Transverse colon (tissue), 4 donors: ENCODE measurements at places on chromosomes 13 and 19. TPM values are rescaled to one million over a fixed set of nuclear protein-coding genes. Genes with fewer than 3 reads are reported as not detected.

Gene ATP8A2
- total RNA-seq, result 1.1 TPM

Gene GPC6
- total RNA-seq, result 5.7 TPM

Gene FLT1
- 3.8 TPM for total RNA-seq

Gene ZNF99
- not detected for total RNA-seq

Gene ZNF554
- total RNA-seq, result 10.2 TPM

Gene NALCN
- total RNA-seq, result not detected

Gene CYP4F12
- total RNA-seq, result 232 TPM

Gene C19orf18
- not detected for total RNA-seq

DNA sequence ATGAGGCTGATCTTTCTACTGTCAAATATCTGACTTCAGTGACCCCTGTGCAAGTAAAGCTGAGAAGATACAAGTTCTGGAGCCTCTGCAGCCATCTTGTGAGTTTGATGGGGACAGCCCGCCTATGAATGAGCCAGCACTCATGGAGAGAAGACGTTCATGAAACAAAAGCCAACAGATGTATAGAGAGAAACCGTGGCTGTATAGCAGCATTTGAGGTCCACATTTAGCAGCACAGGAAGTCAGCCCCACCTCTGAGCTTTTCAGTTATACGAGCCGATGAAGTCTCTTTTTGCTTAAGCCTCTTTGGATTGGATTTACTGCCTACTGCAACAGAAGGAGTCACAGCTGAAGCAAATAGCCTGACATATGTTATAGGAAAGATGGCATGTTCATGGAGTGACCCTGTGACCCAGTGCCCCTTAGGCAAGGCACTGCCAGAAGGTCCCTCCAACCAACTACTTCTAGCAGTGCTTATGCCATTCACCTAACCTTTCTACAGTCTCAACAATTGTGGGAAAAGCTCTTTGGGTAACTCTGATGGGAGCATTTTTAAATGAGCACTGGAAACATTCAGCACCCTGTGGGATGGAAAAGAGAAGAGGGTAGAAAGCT lies 3.5 kb upstream of the DLEU7 start:
- no peak overlapping the region for H3K27ac ChIP-seq
- H3K36me3 ChIP-seq, result no peaks in the 10 kb centered on the region
- DNase-seq, result no peak
- H3K4me3 ChIP-seq, result no peak overlapping the region

DNA sequence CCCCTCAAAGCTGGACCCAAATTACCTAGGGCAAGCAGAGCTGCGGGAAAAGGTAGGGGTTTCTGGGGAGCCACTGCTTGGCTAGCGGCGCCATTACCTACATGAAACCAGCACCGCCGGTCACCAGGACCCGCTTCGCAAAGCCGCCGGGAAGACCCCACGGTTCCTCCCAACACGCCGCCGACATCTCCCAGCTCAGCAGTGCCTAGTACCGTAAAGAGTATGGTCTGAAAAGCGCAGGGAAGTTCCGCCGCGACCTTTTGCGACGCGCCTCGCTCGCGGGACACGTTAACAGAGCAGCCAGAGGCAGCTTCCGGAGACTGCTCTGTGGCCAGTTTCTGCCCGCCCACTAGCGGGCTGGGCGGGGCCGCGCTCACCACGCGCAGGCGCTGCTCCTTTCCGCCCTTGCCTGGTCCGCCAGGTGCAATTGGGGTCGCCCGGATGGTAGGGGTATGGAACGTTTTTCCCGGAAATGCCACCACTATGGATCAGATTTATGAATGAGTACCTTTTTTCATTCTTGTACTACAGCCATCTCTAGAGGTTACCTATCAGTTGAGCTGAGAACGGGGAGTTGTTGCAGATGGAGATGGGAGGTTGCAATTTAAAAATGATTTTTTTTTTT lies at the start of gene TGDS:
Gene TGDS (minus strand): TSS at position 203 of the 625 bp plus-strand sequence. CDS start 16 bp downstream, at position 187.
- H3K4me3 ChIP-seq, result peak within 1 kb of the TSS; percentile 91
- peaks cover 11% of the 10 kb centered on the region for H3K36me3 ChIP-seq
- peak within 1 kb of the TSS; percentile 85 for H3K27ac ChIP-seq
- H3K4me1 ChIP-seq, result peaks cover 21% of the 10 kb centered on the region
- H3K27me3 ChIP-seq, result no peaks in the 10 kb centered on the region

DNA sequence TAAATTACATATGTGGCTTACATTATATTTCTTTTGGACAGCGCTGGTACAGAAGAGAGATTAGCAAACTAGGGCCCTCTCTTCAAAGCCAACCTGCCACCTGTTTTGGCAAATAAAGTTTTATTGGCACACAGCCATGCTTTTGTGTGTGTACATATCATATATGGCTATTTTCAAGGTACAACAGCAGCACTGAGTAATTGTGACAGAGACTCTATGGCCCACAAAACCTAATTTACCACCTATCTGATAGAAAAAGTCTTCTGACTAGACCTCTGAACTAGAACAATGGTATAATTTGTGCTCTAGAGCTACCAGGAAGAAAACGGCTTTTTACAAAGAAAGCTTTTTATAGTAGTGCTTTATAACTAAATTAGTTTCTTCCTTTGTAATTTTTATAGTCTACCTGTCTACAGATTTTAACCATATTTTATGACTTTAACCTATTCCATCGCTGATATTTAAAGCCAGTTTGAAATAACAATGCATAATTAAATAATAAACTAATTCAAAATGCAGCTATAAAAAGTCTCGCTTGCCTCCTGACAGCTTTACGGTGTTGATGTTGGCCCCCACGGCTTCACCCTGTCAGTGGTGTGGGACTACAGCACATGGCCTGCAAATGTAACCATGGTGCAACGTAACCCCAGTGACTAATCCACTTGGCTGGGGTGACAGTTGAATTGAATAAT lies 17.7 kb upstream of the DPY19L3 start:
- no peak overlapping the region for H3K4me3 ChIP-seq
- peak; percentile 59 for DNase-seq
- H3K27me3 ChIP-seq, result no peaks in the 10 kb centered on the region
- H3K36me3 ChIP-seq, result no peaks in the 10 kb centered on the region
- peaks cover 4% of the 10 kb centered on the region for H3K4me1 ChIP-seq
- peak overlapping the region; percentile 45 for H3K27ac ChIP-seq

GRCh38 chr13:46572752-46573431 lies 19.9 kb downstream of the LRCH1 start:
- H3K4me1 ChIP-seq, result peaks cover 46% of the 10 kb centered on the region
- no peak for DNase-seq
- H3K27me3 ChIP-seq, result no peaks in the 10 kb centered on the region
- no peak overlapping the region for H3K27ac ChIP-seq

- H3K4me3 ChIP-seq, result no peak overlapping the region
- H3K36me3 ChIP-seq, result no peaks in the 10 kb centered on the region
- no peaks in the 10 kb centered on the region for H3K27me3 ChIP-seq
- no peak for DNase-seq
These were observed 90.2 kb downstream of the KCTD12 start for GRCh38 chr13:76795701-76796695.

- no peak overlapping the region for H3K27ac ChIP-seq
- H3K36me3 ChIP-seq, result no peaks in the 10 kb centered on the region
- no peak for DNase-seq
- no peaks in the 10 kb centered on the region for H3K4me1 ChIP-seq
- no peak overlapping the region for H3K4me3 ChIP-seq
These were observed 632.4 kb downstream of the SLITRK5 start for GRCh38 chr13:88303605-88304004.

DNA sequence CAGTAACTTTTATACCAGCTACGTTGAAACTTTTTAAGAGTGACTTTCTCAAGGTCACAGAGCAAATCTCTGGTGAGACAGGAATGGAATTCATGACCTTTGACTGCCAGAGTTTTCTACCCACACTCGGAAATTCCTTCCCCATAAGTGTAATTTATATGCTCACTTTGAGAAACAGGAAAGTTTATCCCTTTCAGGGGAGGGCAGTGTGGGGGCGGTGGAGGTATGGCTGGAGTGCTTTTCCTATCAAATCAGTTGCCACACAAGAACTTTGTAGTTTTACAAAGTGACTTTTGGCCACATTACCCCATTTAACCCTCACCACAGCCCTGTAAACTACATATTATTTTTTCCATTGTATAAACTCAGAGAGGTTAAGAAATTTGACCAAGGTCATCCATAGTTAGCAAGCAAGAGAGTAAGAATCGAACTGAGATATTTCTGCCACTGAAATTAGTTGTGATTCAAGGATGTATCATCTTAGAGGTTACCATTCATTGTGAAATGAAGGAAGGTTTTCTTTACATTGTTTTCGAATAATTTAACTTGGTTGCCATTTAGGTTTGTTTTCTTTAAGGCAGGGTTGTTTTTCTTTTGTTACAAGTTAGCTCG lies 5.9 kb downstream of the KLF12 start:
- peaks cover 18% of the 10 kb centered on the region for H3K4me1 ChIP-seq
- no peak overlapping the region for H3K4me3 ChIP-seq
- H3K36me3 ChIP-seq, result no peaks in the 10 kb centered on the region
- H3K27me3 ChIP-seq, result no peaks in the 10 kb centered on the region

- no peak overlapping the region for H3K27ac ChIP-seq
- DNase-seq, result no peak
- H3K4me3 ChIP-seq, result no peak overlapping the region
- H3K4me1 ChIP-seq, result no peaks in the 10 kb centered on the region
- no peaks in the 10 kb centered on the region for H3K27me3 ChIP-seq
- no peaks in the 10 kb centered on the region for H3K36me3 ChIP-seq
These were observed 7.4 kb downstream of the ACP5 start for GRCh38 chr19:11570039-11570462.

GRCh38 chr19:51365211-51365964 lies 800 bp downstream of the ETFB start:
- peak overlapping the region; percentile 100 for H3K27ac ChIP-seq
- H3K4me1 ChIP-seq, result peaks cover 11% of the 10 kb centered on the region
- H3K4me3 ChIP-seq, result peak overlapping the region; percentile 80
- H3K27me3 ChIP-seq, result no peaks in the 10 kb centered on the region

GRCh38 chr19:13022111-13022858 lies 27.0 kb downstream of the NFIX start:
- H3K4me3 ChIP-seq, result peak overlapping the region; percentile 24
- DNase-seq, result no peak
- H3K36me3 ChIP-seq, result no peaks in the 10 kb centered on the region
- H3K27me3 ChIP-seq, result no peaks in the 10 kb centered on the region
- H3K27ac ChIP-seq, result peak overlapping the region; percentile 90
- H3K4me1 ChIP-seq, result peaks cover 100% of the 10 kb centered on the region

- no peak overlapping the region for H3K27ac ChIP-seq
- H3K36me3 ChIP-seq, result no peaks in the 10 kb centered on the region
- no peak overlapping the region for H3K4me3 ChIP-seq
- H3K27me3 ChIP-seq, result no peaks in the 10 kb centered on the region
- DNase-seq, result no peak
These were observed 47.0 kb downstream of the PCDH9 start for GRCh38 chr13:67183151-67183550.

DNA sequence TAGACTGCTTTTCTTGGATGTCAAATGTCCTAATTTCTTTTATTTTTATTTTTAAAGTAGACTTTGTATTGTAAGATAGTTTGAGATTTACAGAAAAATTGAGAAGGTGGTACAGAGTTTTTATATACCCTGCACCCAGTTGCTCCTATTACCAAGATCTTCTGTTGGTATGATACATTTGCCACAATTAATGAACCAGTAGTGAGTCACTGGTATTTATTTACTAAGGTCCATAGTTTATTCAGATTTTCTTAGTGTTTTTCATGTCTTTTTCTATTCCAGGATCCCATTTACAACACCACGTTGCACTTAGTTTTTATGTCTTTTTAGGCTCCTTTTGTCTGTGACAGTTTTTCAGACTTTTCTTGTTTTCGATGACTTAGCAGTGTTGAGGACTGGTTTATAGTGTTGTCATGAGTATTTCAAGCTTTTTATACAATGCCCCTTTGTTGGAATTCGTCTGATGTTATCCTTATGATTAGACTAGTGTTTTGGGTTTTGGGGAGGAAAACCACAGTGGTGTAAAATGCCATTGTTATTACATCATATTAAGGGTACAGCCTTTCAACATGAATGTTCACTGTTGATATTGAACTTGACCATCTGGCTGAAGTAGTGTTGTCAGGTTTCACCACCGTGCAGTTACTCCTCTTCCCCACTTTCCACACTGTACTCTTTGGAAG lies 35.9 kb downstream of the COG3 start:
- H3K27ac ChIP-seq, result no peak overlapping the region
- peaks cover 54% of the 10 kb centered on the region for H3K36me3 ChIP-seq
- H3K4me1 ChIP-seq, result no peaks in the 10 kb centered on the region
- no peaks in the 10 kb centered on the region for H3K27me3 ChIP-seq

GRCh38 chr13:65597839-65598818 lies 1632.0 kb downstream of the PCDH9 start:
- H3K36me3 ChIP-seq, result no peaks in the 10 kb centered on the region
- no peak overlapping the region for H3K27ac ChIP-seq
- DNase-seq, result no peak
- H3K27me3 ChIP-seq, result no peaks in the 10 kb centered on the region
- H3K4me1 ChIP-seq, result no peaks in the 10 kb centered on the region

- H3K4me3 ChIP-seq, result no peak overlapping the region
- no peaks in the 10 kb centered on the region for H3K36me3 ChIP-seq
- no peaks in the 10 kb centered on the region for H3K27me3 ChIP-seq
- no peaks in the 10 kb centered on the region for H3K4me1 ChIP-seq
- DNase-seq, result no peak
These were observed 82.9 kb upstream of the POSTN start for GRCh38 chr13:37681281-37682032.

GRCh38 chr13:76635232-76636230 lies 250.7 kb downstream of the KCTD12 start:
- H3K27me3 ChIP-seq, result no peaks in the 10 kb centered on the region
- no peak overlapping the region for H3K4me3 ChIP-seq
- no peak for DNase-seq
- H3K4me1 ChIP-seq, result no peaks in the 10 kb centered on the region

DNA sequence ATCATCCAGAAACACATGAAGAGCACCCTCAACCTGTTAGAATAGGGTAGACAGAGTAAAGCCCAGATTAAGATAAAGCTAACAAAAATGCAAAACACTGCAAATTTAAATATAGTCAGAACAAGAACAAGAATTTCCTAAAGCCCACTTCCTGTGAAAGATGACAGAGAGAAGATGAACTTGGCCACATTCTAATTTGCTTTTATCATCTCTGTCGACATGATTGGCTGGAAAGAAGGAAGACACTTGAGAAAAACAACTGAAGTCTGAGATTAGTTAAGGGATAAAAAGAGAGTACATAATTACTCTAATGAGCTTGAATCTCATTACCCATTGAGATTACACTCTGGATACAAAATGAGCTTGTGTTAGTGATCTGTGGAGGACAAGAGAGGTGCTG lies 537.6 kb downstream of the KLF5 start:
- no peaks in the 10 kb centered on the region for H3K4me1 ChIP-seq
- H3K27me3 ChIP-seq, result no peaks in the 10 kb centered on the region
- H3K27ac ChIP-seq, result no peak overlapping the region
- no peak overlapping the region for H3K4me3 ChIP-seq
- no peak for DNase-seq
- no peaks in the 10 kb centered on the region for H3K36me3 ChIP-seq

DNA sequence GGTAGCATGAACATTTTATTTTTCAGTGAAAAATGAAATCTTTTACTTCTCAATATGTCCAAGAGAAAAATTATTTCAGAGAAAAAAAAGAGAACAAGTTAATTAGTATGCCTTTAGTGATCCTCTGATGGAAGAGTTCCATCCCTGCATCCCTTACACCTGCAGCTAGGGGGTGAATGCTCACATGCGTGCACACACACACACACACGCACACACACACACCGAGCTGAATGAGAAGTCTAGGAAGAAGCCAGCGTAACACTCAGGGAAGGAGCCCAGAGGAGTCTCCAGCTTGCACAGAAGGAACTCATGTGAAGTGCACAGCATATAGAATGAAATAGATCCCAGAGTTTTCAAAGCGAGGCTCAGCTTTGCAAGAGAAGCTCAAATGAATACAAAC lies 510.5 kb downstream of the IRS2 start:
- no peak overlapping the region for H3K27ac ChIP-seq
- no peaks in the 10 kb centered on the region for H3K4me1 ChIP-seq
- H3K4me3 ChIP-seq, result no peak overlapping the region
- H3K36me3 ChIP-seq, result no peaks in the 10 kb centered on the region
